ENCODE measurements at places on chromosomes 4 and X.

DNA sequence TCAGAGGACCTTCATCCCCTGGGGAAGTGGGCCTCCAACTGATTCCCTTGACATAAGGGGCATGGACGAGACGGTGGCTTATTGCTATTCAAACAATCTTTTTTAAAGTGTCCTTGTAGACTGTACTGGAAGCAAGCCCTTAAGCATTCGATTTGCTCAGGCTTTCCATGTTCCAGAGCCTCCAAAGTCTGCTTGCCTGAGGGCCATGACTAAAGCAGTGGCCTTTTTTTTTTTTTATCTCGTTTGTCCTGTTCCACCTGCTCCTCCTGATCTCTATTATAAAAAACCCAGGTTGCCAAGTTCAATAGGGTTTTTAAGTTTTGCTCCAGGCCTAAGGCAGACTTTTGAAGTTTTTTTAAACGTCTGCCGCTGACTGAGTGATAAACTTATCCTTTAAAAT is 103.7 kb upstream of the AADAT start:
- DNase-seq: no peak

DNA sequence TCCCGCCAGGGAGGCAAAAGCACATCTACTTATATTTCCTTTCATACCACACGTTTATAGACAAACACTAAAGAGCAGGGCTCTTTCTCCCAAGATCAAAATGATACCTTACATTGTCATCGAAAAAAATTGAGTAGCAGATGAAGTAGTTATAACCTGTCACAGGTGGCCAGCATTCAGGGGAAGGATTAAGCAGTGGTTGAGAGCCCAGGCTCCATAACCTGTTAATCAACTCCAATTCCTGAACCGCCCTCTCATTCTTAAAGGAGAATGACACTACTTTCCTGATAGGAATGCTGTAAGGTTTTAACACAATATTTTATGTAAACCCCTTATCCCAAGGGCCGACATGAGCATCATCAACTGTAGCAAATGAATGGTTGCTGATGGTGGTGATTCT is 268.9 kb upstream of the KCNIP4 start:
- DNase-seq: no peak

DNA sequence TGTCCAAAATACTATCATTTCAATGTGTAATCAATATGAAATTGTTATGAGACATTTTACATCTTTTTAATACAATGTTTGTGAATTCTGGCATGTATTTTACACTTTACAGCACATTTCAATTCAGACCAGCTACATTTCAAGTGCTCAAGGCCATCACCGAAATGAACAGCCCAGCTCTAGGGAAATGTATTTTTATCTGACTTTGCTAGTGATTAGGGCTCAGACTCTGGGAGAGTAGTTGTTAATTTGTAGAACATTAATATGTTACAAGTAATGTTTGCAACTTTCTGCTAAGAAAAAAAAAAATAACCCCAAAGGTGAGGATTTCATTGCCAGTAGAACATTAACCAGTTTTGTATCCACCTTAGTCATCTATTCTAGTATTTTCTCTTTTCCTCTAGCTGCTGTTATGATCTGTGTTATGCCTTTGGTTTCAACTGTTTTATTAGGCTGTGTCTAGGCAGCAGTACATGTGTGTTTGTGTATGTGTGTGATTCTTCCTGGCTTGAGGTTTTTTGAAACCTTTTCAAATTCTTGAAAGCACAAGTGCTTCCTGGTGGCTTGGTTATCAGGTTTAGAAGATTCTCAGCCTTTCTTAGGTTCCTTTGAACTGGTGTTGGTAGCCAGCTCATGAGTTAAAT is 125.9 kb downstream of the NSUN7 start:
- no peak for DNase-seq

- no peak for DNase-seq
Observed at GRCh38 chr4:1331591-1332353, 15.2 kb upstream of the UVSSA start.

- DNase-seq: no peak
Observed at GRCh38 chr4:82989575-82990429, 20.8 kb downstream of the LIN54 start.

DNA sequence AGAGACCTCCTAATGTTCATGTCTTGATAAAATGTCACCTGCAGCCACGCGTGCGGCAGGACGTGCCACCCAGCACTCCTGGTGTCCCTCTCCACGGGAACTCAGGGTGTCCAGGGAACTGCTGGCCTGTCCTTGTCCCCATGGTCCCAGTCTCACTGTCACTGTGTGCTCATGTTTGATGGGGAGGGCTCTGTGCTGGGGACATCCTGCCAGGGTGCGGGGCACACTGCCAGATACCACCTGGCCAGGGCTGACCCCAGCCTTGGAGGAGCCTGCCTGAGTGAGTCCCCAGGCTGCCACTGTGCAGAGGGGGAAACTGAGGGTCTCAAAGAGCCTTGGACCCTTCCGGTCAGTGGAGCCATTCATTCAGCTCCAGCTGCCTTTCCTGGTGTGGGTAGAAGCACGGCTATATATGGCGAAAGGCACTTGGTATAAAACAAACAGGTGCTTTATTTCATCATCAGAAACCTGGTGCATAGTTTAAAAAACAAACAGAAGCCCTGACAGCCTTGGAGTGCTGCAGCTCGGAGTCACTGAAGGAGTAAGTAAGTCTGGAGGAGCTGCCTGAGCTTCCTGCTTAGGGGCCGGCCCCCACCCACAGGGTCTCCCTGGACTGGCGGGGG is 33.0 kb downstream of the NOP14 start:
- no peak for DNase-seq

GRCh38 chrX:27998666-27999065 is 17.4 kb upstream of the DCAF8L1 start:
- DNase-seq: no peak

DNA sequence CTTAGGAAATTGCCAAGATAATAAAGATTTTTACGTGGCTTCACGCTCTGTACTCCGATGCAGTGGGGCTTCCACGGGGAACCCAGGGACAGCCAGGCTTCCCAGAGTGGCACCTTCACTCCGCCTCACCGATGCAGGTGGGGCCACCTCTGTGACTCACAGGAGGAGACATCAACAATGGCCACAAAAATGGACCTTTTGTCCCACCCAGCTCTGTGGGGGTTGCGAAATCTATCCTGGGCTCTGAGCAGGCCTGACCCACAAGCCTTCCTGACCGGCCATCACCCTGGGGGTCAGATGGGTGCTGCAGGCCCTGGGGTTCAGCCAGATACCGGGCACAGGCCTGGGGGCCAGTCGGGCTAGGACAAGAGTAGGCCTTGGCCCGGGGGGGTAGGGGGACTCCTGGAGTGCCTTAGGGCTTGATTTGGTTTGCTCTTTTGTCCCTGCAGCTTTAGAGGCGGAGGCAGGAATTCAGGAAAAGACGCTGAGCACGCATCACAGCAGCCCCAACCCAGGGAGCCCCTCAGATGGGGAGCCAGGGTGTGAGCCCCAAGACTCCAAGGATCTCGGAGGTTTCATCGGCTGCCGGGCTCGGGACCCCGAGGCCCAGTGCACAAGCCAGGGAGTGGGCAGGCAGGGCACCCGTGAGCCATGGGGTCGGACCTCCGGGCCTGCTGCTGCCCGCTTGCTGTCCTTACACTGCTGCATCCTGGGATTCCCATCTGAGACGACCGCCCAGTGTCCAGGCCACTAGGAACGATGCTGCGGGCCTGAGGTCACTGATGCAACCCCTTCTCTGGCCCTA is 136.5 kb upstream of the NKX1-1 start:
- DNase-seq: no peak

DNA sequence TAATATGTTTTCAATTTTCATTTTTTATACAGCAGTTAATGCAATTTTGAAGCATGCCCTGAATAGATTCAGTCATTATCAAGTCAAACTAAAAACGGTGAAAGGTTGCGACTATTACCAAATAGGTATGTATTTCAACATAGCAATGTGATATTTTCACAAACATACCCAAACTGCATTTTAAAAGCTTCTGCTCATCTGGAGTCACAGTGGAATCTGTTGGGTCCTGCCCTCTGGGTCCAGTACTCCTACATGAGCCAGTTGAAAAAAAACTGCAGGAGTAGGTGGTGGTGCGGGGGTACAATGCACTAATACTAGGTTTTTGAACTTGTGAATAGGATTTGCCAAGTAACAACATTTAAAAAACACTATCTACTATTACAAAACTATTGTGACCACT is 938 bp downstream of the GPR34 start:
- no peak for DNase-seq

GRCh38 chr4:40350627-40351227 is 15.6 kb downstream of the CHRNA9 start:
- DNase-seq: no peak

DNA sequence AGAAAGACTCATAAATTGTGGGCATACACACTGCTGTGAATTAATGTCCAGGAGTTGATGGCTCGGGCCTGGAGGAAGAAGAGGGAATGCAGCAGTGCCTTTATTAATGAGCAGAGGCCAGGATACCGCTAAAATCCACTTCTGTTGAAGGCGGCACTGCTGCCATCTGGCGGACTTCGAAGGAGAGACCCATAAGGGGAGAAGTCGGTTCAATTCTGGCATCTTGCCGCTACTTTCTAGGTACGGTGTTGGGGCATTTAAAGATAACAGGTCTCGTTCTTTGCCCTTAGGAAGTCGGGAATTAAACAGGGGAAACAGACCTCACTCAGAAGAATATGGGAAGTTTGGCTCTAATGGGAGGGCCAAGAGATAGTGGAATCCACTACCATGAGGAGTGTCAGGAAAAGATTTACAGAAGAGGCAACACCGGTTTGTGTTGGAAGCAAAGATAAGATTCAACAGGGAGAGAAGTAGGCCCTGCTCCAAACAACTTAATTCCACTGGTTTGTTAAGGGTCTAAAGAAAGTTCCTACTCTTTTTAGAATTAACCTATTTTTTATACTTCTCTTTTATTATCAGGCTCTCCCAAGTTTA is 133.6 kb upstream of the GIMD1 start:
- peak; percentile 11 for DNase-seq

DNA sequence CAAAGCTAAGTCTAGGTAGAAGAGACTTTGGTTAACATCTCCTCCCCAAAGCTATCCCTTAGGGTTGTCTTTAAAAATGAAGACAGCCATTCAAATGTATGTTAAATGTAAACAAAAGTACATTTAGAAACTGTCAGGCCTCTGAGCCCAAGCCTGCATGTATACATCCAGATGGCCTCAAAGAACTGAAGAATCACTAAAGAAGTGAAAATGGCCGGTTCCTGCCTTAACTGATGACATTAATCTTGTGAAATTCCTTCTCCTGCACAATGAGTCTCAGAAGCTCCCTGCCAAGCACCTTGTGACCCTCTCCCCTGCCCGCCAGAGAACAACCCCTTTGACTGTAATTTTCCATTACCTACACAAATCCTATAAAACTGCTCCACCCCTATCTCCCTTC is 377.9 kb downstream of the FAM133A start:
- no peak for DNase-seq

DNA sequence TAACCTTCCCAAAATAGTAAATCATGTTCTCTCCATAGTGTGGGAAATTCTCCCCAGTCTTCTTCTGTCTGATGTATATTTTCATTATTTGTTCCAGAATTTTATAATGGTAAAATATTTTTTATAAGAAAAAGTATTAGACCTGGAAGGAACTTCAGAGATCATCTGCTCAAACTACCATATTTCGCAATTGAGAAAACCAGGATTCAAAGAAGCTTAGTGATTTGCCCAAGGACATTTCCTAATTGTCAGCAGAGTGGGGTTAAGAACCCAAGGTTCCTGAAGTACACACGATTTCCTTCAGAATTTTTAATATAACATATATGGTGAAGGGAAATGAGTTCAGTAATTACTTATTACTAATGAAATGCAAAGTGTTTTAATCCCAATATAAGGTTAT is 24.1 kb downstream of the OCIAD1 start:
- no peak for DNase-seq

DNA sequence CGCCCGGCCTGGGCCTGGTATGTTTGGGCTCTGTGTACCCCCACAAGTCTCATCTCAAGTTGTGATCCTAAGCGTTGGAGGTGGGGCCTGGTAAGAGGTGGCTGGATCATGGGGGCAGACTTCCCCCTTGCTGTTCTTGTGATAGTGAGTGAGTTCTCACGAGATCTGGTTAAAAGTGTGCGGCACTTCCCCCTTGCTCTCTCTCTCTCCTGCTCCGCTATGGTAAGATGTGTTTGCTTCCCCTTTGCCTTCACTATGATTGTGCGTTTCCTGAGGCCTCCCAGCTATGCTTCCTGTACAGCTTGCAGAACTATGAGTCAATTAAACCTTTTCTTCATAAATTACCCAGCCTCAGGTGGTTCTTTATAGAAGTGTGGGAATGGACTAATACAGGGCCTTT is 53.0 kb downstream of the CHST7 start:
- no peak for DNase-seq

DNA sequence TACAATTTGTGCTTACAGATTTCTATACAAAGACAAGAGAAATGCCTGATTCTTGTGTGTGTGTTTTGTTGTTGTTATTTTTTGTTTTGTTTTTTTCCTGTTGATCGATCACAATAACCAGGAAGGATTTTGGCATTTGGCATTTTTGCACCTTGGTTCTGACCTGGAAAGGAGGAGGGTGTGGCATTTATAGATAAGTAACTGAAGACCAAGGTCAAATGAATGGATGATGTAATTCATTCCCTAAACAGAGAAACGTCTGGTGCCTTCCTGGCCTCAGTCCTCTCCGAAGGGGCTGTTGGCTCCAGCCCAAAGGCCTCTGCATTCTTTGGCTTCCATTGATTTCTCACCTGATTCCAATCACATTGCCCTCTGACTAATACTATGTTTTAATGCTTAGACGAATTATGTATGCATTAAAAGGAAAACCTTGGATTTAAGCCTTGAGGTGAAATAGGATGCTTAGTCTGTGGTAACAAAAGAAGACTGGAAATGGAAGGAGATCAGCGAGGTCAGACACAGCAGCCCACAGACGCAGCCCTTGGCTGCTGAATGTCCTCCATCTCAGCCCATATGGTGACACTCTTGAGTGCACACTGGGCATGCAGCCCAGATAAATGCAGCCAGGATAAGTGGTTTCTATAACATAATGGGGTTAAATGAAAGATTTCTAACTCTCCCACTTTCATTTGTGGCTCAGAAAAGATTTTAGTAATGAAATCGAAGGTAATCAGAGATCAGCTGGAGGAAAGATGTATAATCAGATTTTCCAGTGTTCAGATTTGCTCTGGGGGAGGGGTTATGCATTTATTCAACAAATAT is 60.5 kb upstream of the TRIM2 start:
- DNase-seq: no peak

DNA sequence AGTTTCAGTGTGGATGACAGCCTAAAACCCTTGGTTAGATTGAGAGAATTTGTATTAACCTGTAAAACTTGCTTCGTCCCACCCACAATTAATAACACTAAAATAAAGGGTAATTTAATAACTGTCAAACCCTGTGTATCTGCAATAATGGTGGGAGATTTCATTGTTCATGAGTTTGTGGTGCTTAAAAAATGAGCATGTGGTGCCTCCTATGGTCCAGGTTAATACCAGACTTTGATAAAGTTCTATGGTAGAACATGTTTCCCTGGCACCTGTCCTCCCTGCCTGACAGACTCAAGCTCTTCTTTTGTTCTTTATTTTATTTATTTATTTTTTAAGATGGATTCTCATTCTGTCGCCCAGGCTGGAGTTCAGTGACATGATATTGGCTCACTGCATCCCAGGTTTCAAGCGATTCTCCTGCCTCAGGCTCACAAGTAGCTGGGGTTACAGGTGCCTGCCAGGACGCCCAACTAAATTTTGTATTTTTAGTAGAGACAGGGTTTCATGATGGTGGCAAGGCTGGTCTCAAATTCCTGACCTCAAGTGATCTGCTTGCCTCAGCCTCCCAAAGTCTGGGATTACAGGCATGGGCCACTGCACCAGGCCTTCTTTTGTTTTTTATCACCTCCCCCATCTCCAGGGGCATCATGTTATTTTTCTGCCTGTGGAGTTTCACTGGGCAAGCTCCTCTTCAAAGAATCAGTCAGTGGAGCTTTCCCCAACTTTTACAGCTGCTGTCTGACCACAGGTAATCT is 289.2 kb downstream of the NR3C2 start:
- no peak for DNase-seq

All from spinal cord (tissue), 10 donors.